Transverse colon (tissue), 4 donors: ENCODE measurements at places on chromosomes 7 and 10. TPM values are rescaled to one million over a fixed set of nuclear protein-coding genes. Genes with fewer than 3 reads are reported as not detected.

DNA sequence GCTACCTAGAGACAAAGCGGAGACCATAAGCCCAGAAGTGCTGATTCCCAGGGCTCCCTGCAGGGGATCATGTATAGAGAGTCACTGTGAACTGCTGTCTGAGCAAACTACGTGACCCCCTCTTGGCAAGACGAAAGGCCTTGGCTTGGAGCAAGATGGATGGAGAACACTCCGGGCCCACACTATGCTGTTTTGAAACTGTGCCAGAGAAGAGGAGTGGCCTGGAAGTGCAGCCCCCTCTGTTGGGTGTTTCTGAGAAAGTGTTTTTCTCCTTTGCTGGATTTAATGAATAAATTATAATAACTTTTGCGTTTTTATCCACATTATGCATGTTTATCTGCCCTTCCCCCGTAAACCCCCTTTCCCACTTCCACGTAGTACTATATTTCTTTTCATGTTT is 639.3 kb upstream of the GALNT17 start:
- DNase-seq: no peak

GRCh38 chr10:32680803-32681557 is 235.0 kb downstream of the CCDC7 start:
- no peak for DNase-seq

GRCh38 chr7:24283897-24284698 is at the start of gene NPY:
TSS of gene NPY (plus strand) at chr7:24284190. CDS start at chr7:24285241, 1,051 bp downstream.
- DNase-seq: no peak

DNA sequence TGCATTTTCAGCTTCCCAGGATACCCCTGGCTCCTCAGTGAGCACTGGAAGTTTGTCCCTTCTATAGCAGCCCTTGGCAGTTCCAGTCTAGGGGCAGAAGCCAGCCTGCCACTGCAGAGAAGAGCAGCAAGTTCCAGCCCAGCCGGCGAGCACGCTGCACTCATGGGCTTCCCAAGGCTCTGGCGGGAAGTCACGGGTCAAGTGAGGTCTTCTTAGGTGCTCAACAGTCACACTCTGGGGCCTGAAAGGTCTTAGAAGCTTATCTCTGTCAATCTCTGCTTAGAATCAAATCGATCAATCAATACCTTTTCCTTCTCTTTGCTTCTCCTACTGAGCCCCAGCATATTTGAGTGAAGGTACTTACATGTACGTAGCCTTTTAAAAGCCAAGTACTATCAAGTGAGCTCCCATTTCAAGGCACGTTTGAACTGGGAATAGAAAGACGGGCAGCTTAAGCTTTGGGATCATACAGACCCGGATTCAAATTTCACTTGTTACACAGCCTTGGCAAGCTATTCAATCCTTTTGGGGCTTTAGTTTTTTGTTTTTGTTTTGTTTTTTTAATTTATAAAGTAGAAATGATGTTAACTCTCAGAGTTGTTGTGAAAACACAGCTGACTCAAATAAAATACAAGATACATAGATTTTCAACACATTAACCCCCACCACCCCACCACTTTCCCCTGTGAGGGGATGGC is 152.6 kb upstream of the KLF14 start:
- DNase-seq: no peak

DNA sequence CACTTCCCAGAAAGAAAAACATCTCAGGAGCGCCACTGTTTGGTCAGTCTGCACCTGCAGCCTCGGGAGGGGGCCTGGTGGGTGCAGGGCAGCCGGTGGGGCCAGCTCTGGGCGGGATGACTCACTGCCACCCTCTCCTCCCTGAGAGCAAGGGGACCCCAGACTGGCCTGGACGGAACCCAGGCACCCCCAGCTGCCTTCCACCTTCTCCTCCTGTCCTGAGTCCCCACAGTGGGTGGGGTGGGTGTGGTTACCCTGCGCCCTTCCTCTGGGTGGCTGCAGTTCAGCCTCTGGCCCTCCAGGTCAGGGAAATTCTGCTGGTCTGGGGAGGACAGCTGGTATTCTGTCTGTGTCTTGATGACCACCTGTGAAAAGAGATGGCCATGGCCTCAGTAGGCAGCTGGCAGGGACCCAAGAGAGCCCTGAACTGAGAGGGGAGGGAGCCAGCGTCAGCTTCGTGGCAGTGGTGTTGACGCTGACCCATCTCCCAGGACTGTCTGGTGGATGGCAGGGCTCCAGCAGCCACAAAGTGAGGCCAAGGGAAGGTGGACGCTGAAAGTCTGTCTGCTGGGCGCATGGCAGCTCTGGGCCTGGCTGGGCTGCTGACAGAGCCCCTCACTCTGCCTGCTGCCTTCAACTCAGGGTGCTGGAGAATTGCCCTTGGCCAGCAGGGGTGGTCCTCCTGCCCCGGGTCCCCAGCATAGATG is 8.9 kb downstream of the CALY start:
- no peak for DNase-seq

The ASB10 gene
- not detected for total RNA-seq

- no peak for DNase-seq
Observed at GRCh38 chr7:17651863-17652385, 288.4 kb downstream of the SNX13 start.

The SPDYE11 gene
- total RNA-seq: not detected

GRCh38 chr10:13803566-13804554 is 217.1 kb downstream of the PRPF18 start:
- DNase-seq: no peak

The ANKRD61 gene
- not detected for total RNA-seq

- no peak for DNase-seq
Observed at GRCh38 chr10:108736111-108736510, 1187.2 kb downstream of the XPNPEP1 start.

DNA sequence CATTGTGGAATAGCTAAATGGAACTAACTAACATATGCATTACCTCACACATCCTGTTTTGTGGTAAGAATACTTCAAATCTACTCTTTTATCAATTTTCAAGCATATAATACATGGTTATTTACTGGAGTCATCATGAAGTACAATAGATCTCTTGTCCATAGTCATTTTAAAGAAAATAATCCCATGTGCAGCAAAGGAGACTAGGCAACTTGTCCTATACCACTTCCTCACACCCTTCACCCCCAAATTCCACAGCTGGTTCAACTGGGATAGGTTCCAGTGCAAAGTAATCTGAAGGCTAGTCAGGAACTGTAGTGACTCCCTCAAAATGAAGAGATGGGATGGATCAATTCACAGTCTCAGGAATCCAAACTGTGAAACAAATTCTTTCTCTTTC is 176.1 kb downstream of the SGMS1 start:
- no peak for DNase-seq

GRCh38 chr7:100583132-100584053 is 2.5 kb downstream of the LRCH4 start:
- peak; percentile 72 for DNase-seq

The SUN3 gene
- not detected for total RNA-seq

The LIPM gene
- total RNA-seq: not detected

GRCh38 chr10:110091830-110092229 is 84.0 kb downstream of the ADD3 start:
- no peak for DNase-seq

The SPDYE16 gene
- total RNA-seq: not detected

The FEZF1 gene
- not detected for total RNA-seq

The GHRHR gene
- not detected for total RNA-seq

DNA sequence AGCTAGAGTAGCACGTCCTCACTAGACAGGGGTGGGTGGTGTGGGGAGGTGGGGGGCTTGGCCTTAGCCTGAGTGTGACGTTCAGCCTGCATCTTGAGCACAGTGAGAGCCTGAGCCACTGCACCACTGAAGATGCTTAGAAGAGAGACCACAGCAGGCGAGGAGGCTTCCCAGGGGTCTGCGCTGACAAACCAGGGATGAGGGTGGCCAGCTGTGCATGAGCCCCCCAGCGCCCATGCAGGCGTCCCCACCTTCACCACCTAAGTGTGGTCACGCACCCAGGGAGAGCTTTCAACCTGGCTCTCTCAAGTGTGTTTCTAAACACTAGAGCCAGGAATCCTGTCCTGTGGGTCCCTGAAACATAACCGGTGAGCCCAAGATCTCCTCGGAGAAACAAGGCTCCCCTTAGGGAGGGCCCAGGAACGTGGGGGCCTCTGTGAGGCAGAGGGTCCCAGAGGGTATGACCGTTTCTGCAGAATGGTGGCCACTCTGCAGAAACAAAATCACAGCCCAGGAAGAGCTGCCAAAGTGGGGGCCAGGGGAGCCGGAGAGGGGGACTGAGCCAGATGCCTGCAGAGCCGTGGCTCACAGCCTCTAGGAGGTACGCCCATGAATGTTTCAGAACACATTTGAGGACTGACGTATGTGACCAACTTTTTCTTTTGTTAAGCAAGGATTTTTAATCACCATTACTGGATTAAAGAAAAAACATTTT is 85.2 kb upstream of the INSIG1 start:
- no peak for DNase-seq

GRCh38 chr7:157013602-157014549 is 3.4 kb upstream of the MNX1 start:
- no peak for DNase-seq

- DNase-seq: no peak
Observed at GRCh38 chr10:34273340-34273739, 541.8 kb downstream of the PARD3 start.

DNA sequence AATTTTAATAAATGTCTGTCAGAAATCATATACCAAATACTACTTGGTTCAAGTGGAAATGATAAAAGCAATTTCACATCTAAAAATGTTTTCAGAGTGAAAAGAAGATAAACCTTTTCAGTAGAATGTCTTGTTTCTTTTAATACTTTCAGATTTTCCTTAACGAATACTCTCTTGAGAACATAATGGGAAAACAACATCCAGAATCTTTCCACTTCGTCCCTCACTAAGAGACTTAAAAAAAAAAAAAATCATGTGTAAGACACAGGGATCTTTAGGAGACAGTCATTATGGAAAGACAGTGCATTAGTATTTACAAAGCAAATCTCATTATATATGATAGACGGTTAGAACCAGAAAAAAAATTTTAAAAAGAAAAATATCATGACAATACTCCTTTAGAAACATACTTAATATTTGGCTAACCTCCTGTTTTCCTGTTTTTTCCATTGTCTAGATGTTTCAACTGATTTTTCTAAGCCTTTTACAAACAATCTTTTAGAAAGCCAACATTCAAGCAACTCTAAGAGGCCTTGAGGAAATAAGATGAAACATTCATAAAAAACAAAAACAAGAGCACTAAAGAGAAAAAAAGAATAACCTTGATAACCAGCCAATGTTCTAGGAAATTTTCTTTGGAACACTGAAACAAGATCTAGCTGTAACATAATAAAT is 339.9 kb upstream of the LRRN3 start:
- no peak for DNase-seq

The PPP2R2D gene
- total RNA-seq: 52.4 TPM

The PWWP2B gene
- total RNA-seq: 76.4 TPM

DNA sequence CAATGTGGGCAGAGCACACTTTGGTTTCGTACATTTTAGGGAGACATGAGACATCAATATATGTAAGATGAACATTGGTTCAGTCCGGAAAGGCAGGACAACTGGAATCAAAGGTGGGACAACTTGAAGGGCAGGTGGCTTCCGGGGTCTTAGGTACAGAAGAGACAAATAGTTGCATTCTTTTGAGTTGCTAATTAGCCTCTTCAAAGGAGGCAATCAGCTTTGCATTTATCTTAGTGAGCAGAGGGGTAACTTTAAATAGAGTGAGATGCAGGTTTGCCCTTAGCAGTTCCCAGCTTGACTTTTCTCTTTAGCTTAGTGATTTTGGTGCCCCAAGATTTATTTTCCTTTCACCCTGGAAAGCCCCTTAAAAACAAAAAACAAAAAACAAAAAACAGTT is 21.3 kb downstream of the ZNF487 start:
- no peak for DNase-seq

- DNase-seq: peak; percentile 29
Observed at GRCh38 chr10:119817991-119818888, 54.4 kb downstream of the MCMBP start.

DNA sequence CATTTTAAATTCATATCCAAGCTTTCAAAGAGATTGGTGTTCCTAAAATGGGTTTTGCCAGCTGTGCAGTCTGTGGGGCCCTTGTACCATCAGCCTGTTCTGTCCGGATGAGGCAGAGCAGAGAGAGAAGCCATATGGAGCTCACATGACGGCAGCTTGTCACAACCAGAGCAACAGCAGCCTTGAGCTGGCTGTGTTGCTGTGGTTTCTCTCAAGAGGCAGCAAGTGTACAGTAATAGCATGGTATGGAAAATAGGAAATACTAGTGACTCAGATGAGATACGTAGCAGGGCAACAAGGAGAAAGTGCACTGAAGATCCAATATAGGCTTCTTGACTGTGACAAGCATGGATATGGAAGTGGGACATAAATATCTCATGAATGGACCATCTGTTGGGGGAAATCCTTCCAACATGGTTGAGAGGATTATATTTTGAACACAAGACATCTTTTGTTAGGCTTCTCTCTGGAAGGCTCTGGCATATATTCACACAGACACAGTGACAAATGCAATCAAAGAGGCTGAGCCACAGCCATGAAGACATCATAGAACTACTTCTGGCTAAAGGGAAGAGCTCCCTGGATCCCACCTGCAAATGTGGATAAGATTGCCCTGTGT is 251.0 kb upstream of the TAC1 start:
- no peak for DNase-seq

GRCh38 chr10:29277296-29277695 is 11.6 kb upstream of the LYZL1 start:
- DNase-seq: no peak

DNA sequence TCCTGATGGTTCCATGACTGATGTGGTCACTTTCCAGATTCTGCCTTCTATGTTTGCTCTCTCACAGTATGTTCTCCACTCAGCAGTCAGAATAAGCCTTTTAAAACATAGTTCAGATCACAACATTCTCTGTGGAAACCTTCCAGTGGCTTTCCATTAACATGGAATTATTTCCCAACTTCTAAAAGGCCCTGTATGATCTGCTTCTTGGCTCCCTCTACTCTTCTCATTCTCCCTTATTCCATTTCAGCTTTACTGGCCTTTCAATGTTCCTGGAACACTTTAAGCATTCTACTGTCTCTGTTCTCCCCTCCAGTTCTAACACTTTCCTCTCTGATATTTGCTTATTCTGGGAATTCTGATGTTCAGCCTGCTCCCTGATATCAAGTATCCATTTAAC is 325.6 kb downstream of the THSD7A start:
- no peak for DNase-seq
